ENCODE measurements at places on chromosomes 1 and 21. TPM values are rescaled to one million over a fixed set of nuclear protein-coding genes. Genes with fewer than 3 reads are reported as not detected.

- DNase-seq, result no peak
These were observed 36.5 kb downstream of the HSF2BP start for GRCh38 chr21:43622796-43623195.

Gene CRABP2
- total RNA-seq, result 9.1 TPM

GRCh38 chr1:54051933-54052430 lies 1.0 kb downstream of the TMEM59 start:
- DNase-seq, result no peak

- no peak for DNase-seq
These were observed 544 bp downstream of the ILDR2 start for GRCh38 chr1:166974647-166975345.

DNA sequence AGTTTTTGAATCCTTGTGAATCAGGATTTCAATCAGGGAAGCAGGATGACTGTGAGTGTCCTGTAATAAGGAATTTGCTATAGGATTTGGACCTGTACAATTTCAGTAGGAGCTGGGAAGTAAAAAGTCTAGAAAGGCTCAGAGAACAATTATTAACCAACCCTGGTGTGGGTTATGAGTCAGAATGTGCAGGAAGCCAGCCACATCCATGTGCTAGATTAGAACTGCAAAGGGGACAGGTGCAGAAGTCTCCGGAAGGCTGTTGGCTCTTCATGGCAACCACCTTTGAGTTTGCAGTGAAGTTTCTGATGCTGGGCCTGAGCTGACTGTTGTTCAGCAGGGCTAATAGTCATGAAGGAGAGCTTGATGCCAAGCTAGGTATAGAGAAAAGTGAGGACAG lies 70.7 kb downstream of the SPATA46 start:
- DNase-seq, result no peak

GRCh38 chr1:117093870-117094621 lies 27.5 kb downstream of the TRIM45 start:
- DNase-seq, result no peak

DNA sequence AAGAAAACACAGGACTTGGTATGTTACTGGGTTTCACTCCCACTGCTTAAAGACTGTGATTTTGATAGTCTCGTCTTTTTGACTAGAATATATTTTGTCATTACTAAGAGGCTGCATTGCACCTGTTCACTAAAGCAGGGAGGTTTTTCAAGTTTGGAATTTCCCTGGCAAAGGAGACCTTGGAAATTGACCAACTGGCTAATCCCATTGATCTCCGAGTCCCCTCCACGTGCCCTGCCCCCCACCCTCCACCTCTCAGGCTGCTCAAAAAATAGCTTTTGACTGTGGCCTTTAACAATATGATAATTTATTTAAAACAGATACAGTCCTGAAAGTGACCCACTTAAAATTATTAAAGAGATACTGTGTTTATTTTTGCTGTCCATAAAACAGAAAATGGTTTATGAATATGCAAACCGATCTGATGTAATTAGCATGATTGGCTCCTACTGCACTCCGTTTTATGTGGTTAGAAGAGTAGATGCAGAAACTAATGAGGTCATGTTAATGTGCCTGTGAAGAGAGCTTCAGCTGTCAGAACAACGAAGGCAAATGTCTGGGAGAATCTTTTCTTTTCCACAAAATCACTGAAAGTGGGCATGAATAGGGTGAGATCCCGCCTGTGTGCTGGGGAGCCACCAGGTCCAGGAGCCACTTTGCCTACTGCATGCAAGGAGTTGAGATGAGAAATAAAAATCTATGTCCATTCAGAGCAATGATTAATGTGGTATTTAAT lies 361.5 kb downstream of the RRAGC start:
- no peak for DNase-seq

GRCh38 chr1:24101796-24102586 lies 9.9 kb downstream of the MYOM3 start:
- no peak for DNase-seq

DNA sequence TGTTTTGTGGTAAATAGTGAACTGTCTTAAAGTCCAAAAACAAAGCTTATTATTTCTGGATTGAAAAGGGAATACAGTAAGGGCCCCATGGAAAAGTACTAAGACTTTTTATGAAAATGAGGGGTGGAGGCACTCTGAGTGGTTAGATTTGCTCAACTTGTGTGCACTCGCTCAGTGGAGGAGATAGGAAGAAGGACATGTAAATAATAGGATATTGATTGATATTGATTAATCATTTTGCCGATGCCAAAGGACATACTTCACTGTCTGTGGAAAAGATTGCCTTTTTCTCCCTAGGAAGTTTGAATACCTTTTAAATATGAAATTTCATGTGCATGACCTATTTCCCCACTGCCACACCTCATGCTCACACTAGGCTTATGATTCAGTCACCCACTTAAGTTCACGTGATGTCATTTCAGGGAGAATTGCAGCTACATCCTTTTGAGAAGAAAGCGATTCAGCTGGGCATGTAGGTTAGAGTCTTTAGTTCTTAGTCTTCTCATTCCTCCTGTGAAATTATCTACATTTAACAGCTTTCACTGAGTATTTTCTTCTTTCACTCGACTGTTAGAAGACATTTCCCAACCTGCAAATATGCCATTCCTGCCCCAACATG lies 5.0 kb downstream of the MTR start:
- DNase-seq, result no peak

Gene CFHR3
- total RNA-seq, result not detected

- peak; percentile 92 for DNase-seq
These were observed 218.7 kb upstream of the VAMP3 start for GRCh38 chr1:7552402-7552801.

- no peak for DNase-seq
These were observed 33.4 kb downstream of the B3GALNT2 start for GRCh38 chr1:235470741-235471439.

DNA sequence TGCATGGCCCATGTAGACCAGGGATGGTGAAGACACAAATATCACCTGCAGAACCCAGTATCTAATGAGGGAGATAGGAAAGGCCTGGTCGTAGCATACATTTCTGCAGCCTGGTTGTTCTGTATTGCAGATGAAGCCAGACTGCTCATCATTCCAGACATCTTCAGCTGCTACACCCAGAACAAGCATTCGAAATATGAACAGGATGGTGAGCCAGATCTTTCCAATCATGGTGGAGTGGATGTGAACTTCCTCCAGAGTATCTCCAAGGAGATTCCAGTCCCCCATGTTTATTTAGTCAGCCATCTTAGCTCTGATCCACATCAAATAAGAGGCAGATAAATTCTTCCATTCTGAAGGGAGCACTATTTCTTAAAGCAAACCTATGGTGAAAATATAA lies 2.7 kb upstream of the MYCBP start:
- DNase-seq, result no peak

GRCh38 chr1:245501633-245502032 lies 346.8 kb downstream of the KIF26B start:
- no peak for DNase-seq

All from osteoblast (primary cell).